ENCODE measurements at places on chromosomes 12 and 14.
A peak's percentile ranks its signal among the peaks of the same experiment; 100 is the strongest.

DNA sequence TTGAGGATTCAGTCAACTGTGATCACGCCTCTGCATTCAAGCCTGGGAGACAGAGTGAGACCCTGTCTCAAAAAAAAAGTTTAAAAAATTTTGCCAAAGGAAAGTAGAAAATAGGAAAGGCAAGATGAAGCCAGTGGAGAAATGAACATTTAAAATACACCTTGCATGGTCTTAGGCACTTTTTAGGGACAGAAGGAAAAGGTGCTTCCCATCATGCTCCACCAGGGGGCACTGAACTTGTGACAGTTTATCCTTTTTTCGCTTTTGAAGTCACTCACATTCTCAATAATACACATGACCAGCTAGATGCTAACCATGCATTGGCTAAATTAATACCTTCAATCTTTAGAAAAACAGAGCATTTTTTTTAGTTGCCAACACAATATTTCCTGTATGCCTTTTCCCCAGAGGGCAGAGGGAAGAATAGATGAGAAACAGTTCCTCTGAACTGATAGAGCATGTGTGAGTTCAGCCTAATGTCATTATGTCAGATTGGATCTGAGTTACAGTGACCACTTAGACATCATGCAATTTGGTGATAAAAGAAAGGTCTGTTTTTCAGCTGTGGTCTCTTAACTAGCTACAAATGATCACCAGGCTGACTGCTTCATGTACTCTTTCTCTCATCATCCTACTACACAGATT is 221.8 kb upstream of the SSTR1 start:
- DNase-seq: peak; percentile 70

DNA sequence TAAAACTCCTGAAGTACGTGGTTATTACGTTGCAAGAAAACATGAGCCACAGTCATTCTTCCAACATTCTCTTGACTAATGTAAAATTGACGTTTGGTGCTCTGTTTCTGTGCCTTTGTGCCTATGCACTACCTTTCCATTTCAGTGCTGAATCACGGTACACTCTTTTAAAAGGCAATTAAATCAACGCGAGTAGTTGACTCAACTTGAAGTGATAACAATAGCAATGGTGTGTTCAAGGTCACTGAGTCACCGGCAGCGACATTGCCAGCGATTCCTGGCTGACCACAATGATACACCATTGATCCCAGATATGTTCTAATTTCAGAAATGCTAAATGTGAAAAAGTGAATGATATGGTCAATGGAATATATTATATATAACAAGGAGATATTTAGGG is 17.8 kb downstream of the AK7 start:
- DNase-seq: no peak

- no peak for DNase-seq
Measured at GRCh38 chr12:118430516-118430915, 54.2 kb downstream of the SUDS3 start.

- DNase-seq: peak; percentile 1
Measured at GRCh38 chr14:52078095-52078531, 9.3 kb upstream of the NID2 start.

DNA sequence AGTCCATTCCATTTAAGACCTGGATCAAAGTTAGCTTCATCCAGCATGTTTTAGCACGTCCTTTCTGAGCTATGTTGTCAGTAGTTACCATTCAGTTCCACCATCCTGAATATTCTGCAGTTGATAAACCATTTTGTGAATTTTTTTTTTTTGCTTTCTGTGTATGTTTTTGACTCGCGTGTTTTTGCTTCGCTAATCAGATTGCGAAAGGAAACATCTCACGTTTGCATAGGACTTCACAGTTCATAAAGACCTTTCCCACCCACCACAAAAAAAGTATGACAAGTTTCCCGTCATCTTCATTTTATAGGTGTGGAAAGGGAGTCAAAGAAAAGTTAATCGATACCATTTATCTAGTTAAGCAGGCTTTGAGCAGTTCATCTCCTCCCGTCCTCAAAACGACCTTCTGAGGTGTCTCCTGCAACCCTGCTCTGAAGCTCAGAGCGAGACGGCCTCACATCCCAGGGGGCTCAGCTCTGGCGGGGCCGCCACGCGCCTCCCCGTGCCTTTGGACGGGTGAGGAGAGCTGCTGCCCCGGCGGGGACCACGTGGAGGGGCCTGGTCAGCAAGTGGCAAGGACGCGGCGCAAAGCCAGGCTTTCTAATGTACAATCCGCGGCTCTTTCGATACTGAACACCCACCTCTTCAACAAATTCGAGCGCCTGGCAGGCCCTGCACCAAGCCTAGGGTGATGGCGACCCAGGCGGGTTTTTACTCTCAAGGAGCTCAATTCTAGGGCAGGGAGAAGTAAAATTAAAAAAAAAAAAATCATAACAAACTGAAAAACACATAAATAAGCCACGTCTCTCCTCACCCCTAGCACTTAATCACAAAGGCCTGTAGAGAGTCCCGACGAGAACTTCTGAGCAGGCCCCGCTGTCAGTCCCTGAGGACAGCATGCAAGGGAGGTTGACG is 988 bp upstream of the TMEM263 start:
- DNase-seq: no peak

DNA sequence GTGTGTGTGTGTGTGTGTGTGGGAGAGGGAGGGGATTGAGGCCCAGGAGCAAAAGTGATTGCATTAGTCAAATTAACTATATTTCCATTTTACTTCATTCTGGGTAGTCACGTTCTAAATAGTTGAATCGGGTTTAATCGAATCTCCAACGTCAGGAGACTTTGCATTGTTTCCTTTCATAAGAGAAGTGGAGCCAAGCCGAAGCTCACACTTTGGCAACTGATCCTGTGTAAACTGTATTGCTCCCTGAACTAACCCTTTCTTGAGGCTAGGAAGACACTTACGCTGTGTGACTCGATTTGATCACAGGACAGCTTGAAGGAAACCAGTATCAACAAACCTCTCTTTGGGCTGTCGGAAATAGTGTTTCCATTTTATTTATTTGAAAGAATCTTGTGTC is 363.4 kb upstream of the ATP2B1 start:
- no peak for DNase-seq

GRCh38 chr14:90643982-90644670 is 172.1 kb downstream of the TTC7B start:
- no peak for DNase-seq

DNA sequence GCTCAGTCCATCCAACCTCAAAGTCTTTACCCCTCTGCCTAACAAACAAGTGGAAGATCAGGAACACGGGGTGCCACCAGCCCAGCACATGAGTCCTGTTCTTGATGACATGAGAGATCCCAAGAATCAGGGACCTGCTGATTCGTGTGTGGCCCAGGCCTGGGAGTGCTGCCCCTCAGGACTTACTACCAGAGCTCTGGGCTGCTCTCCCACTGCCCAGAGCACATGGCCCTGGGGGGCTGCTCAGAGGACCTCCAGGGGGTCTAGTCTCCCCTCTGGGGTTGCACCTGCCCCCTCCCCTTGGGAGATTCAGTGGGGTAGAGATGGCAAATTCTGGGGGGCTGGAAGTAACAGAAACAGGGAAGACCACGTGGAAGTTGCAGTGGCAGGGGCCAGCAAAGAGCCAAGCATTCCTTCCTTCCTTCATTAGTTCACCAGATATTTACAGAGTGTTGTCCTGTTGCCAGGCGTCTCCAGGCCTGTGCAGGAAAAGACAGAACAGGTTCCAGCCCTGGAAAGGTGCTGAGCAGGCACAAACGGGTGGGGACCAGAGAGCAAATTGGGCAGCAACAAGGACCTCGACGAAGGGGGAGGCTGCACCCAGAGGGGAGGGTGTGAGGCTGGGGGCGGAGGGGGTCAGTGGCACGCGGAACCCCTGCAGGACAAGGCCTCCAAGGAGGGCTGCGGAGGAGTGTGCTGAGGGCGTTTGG is 45.1 kb upstream of the MEG3 start:
- DNase-seq: no peak

DNA sequence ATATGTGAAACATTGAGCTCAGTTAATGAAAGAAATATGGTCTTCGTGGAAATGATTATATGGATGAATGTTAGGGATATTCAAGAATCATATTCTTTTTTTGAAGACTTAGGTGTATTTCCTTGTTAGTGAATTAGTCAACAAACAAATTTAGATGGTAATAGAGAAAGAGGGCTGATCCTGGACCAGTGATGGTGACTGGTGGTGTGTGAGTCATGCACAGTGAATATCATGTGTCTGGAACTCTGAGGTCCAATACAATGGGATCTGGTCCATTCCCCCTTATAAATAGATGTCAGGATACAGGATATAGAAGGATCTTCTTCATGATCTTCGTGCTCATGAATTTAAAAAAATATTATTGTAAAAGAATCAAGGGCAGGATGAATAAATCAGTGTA is 64.4 kb upstream of the RTL1 start:
- DNase-seq: no peak

DNA sequence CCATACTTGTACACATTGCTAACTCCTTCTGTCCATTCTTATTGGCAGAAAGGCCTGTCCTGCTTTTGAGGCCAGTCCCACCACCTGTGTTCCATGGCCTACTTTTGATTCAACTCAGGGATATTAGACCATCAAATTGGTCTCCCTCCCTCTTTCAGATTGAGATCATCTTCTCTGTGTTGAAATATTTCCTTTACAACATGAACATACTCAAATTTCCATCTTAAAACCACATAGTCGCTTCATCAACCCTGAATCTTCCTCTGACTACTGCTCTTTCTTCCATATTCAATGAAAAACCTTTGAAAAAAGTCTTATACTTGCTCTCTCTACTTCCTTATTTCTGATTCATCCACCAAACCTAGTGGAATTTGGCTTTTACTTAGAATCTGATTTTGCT is 34.9 kb downstream of the TRMT5 start:
- DNase-seq: peak; percentile 24

- DNase-seq: no peak
Measured at GRCh38 chr12:44227616-44228015, 391.7 kb downstream of the TMEM117 start.

- no peak for DNase-seq
Measured at GRCh38 chr12:110254971-110255540, 26.0 kb upstream of the ATP2A2 start.

- DNase-seq: no peak
Measured at GRCh38 chr12:22318108-22318737, 16.3 kb downstream of the ST8SIA1 start.

DNA sequence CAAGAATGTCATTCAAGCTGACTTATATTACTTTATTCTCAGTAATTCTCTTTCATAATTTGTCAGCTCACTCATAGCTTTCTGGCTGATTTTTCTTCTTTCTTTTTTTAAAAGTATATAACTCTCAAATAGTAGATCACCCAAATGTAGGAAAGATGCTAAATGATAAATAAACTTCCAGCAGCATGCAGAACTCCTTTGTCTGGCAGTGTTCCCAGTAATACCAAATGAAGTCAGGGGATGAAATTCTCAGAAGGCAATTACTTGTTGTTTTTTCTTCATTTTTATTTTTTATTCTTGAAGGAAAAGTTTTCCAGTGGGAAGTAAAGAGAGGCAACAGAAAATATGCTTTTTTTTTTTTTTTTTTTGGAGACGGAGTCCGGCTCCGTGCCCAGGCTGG is 133.3 kb upstream of the SLCO1C1 start:
- no peak for DNase-seq

DNA sequence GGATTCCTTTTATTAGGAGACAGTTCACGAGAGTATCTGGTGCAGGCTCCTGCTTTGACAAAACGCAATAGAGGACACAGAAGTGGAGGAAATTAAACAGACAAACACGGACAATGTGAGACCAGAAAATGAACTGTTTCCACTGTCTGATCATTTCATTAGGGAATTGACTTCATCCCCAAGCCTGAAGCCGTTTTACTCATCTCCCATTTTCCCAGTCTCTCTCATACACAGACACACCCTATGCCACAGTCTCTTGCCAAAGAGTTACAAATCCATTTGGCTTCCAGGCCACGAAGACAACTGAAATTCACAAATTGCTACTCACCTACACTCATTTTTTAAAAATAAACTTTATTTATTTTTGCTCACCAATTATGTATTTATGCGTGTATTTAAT is 1087.8 kb upstream of the TMEM132C start:
- no peak for DNase-seq

GRCh38 chr14:101045511-101045910 is 142.0 kb upstream of the RTL1 start:
- no peak for DNase-seq

GRCh38 chr12:124713436-124714082 is 146.1 kb upstream of the NCOR2 start:
- DNase-seq: peak; percentile 77

DNA sequence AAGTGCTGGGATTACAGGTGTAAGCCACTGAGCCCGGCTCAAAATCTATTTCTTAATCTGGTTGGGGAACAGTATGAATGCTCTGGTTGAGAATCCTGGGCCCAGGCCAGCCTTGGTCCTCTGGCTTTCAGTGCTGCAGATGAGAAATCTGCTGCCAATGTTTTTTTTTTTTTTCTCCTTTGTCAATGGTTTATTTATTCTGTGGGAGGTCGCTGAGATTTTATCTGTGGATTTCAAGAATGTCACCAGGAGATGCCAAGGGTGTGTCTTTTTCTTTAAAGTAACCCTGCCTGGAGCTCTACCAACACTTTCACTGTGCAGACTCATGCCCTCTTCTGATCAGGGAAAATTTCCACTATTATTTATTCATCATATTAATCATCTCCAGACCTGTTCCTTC is 3.6 kb downstream of the SLC25A29 start:
- DNase-seq: no peak

- no peak for DNase-seq
Measured at GRCh38 chr14:74974364-74975058, 19.1 kb upstream of the PGF start.

DNA sequence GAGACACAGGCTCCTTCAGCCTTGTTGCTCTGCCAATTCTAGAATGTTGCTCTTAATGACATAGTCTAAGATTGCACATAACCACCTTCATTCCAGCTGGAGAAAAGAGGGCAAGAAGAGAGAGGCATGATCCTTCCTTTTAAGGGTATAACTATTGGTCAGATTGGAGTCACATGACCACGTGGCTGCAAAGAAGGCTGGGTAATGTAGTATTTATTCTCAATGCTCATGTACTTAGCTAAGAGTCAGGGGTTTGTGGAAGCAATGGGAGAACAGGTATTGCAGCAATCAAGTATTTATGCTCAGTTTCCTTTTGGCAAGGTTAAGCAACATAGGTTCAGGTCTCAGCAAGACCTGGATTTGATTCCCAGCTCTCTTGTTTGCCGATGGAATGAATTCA is 298.8 kb upstream of the TBX3 start:
- DNase-seq: no peak

DNA sequence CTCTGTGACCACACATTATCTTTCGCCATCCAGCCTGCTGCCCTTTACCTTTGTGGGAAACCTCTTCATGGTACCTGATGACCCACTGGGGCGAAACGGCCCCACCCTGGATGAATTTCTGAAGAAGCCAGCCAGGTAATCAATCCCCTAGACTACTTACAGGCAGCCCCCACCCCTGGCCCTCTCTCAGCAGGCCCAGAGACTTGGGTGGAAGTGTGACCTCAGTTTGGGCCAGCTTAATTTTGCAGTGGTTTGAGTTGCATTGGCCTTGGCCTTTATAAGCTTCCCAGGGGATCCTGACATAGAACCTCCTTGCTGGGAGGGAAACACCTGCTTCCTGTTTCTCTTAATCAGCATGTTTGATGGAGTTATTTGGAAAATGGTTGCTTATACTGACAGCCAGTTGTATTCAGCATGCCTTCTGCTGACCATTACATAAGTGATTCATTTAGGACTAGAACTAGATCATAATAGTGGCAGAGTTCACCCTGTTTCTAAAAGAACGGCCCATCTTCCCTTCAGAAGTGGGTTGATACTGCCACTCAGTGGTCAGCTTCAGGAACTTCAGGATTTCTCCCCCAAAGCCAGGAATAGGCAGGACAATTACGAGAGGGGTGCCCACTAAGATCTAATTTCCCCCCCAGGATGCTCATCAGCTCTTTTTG is 6.1 kb downstream of the SDR39U1 start:
- DNase-seq: peak; percentile 65

- no peak for DNase-seq
Measured at GRCh38 chr12:124077701-124078100, 104.7 kb downstream of the ZNF664 start.

Data from OCI-M1 (cell line).